ENCODE measurements at places on chromosomes 12 and 14.

DNA sequence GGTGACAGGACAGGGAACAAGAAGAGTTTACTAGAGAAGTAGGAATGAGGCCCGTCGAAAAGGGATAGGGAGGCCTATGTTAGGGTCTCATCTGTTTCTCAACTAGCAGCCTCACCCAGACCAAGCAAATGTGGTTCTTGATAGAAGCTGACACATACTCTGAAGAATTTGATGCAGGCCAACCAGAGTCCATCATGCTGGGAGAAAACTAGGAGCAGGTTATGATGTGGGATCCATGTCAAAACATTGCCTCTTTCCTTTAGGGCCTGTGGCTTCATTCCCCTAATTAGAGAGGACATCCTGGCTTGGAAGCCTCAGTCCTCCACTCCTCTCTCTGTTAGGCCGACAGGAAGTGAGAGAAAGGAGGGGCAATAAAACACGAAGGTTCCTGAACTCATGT is 122.8 kb downstream of the NTF3 start:
- DNase-seq: no peak

DNA sequence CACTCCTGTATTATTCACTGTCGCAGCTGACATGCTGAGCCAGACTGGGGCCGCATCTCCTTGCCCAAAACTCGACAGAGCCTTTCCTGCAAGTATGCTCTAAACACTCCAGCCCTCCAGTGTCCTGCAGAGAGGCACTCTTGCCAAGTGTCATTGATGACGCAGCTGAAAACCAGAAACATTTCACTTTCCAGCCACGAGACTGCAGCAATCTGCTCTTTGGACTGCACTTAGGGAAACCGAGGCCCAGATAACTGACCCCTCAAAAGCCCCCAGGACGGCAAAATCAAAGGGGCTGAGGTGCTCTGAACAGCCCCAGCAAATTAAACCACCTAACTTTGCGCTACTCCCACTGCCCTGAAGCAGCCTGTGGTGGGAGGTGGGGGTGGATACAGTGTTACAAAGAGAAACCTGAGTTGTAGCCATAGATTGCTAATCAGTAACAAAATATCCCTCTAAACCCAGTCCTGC is 2.6 kb downstream of the CCDC85C start:
- no peak for DNase-seq

DNA sequence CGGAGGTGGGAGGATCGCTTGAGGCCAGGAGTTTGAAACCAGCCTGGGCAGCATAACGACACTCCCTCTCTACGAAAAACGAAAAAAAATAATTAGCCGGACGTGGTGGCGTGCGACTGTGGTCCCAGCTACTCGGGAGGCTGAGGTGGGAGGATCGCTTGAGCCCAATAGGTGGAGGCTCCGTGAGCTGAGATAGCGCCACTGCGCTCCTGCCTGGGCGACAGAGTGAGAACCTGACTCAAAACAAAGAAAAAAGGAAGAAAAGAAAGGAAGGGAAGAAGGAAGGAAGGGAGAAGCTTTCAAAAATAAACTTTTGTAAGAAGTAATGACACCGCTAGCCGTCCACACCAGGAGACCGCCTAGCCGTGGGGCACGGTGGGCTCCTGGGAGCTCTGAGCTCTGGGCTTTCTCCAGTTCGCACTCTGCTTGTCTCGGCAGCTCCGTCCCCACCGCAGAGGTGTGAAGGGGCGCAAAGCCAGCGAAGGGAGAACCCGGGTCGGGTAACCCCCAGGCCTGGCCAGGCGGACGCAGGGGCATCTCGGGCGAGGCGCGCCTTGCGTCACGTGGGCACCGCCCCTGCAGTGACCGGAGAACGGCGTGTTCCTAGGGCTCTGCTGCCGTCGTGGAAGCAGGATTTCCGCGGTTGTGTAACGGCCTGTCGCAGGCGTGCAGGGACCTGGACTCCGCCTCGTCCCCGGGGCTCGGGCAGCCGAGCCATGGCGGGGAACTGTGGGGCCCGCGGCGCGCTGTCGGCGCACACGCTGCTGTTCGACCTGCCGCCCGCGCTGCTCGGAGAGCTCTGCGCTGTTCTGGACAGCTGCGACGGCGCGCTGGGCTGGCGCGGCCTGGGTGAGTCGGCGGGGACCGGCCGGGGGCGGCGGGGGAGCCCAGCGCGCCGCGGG is at the start of gene IRAK3:
Gene IRAK3, plus strand, starts transcription at position 631 of the 902 bp plus-strand sequence. Its CDS starts 86 bp downstream, at position 717.
- DNase-seq: peak; percentile 98

GRCh38 chr14:97978341-97978740 is 1181.2 kb downstream of the VRK1 start:
- peak; percentile 89 for DNase-seq

GRCh38 chr12:113465808-113466453 is 5.7 kb downstream of the LHX5 start:
- no peak for DNase-seq

GRCh38 chr14:88503754-88504406 is 50.9 kb downstream of the PTPN21 start:
- DNase-seq: no peak

- peak; percentile 93 for DNase-seq
Measured at GRCh38 chr12:118061011-118061872, at the start of gene WSB2. Gene WSB2 (minus strand): TSS chr12:118061179. CDS start chr12:118061048, 131 bp downstream.

DNA sequence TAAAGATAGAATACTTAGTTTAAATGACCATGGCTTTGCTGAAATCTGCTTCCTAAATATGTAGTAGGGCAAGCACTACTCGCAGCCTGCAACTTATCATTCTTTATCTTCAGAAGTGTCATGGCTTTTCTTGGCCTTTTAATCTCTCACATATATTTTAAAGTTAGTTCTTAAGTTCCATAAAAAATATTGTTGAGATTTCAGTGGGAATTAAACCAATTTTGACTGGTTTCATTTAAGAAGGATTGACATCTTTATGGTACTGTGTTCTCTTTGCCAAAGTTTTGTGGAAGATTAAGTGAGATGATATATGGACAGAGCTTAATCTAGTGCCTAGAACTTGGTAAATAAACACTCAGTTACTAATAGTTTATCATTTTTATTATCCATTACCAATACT is 56.7 kb downstream of the KIAA0586 start:
- DNase-seq: no peak

- no peak for DNase-seq
Measured at GRCh38 chr14:56808110-56808382, 2.2 kb downstream of the OTX2 start.

DNA sequence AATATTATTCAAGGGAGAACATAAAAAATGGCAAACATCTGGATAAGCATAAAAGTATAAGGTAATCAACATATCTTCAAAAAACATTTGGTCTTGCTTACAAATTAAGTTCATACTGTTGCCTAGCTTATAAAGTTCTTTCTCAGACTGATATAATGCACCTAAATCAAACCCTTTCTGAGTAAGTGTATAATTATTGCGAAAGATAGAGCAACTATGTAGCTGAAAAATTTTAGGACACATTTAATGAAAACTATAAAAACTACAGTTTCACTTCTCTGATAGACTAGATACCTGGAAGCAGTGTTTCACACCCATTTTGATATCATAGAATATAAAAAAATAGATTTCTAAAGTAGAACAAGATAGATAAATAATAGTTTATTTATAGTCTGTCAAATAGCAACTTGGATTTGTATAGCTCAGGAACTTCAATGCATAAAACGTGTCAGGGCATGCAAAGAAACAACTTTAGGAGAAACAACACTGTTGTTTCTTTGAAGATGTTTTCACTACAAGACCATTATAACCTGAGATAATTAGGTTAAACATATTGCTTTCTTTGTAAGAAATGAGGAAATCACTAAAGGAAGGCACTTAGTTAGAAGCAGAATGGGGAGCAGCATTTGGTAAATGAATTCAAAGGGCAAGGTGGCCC is 7.6 kb downstream of the CLECL1 start:
- no peak for DNase-seq

GRCh38 chr14:49992448-49992847 is 99.6 kb downstream of the ARF6 start:
- peak; percentile 18 for DNase-seq

- peak; percentile 31 for DNase-seq
Measured at GRCh38 chr12:52673217-52673616, 7.0 kb downstream of the KRT1 start.

GRCh38 chr12:17875230-17875629 is 214.8 kb downstream of the RERGL start:
- DNase-seq: no peak

DNA sequence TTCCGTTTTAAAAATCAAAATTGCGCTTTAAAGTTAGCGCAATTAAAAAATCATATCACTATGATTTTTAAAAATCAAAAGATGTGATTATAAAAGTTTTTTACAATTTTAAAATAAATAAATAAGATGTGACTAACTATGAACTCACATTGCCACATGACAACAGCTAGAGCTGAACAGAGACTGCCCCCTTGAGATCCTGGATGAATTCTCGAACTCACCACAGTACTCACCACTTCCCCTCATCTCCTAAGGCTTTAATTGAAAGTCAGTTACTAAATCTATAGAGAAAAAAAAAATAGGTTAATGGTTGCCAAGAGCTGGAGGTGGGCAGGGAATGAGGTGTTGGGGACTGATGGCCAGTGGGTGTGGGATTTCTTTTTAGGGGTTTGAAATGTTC is 384.2 kb downstream of the ZFP36L1 start:
- DNase-seq: no peak

DNA sequence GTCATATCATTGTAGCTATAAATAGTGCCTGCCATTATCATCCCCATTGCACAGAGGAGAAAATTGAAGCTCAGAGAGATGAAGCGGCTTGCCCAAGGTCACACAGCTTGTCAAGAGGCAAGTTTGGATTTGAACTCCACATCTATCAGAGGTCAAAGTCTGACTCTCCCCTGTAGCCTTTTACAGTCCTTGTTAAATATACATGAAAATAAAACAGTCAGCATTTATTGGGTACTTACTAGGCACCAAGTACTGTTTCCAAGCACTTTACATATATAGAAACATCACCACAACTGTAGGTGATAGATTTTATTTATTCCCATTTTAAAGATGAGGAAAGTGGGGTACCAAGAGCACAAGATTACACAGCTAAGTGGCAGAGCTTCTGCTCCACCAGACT is 67.2 kb downstream of the WSCD2 start:
- no peak for DNase-seq

- DNase-seq: peak; percentile 48
Measured at GRCh38 chr12:130151846-130152245, 10.4 kb upstream of the FZD10 start.

- no peak for DNase-seq
Measured at GRCh38 chr12:31471823-31472222, 119.1 kb downstream of the DENND5B start.

- no peak for DNase-seq
Measured at GRCh38 chr12:91579516-91580263, 397.1 kb upstream of the DCN start.

- DNase-seq: no peak
Measured at GRCh38 chr12:59194794-59195193, 274.5 kb upstream of the LRIG3 start.

- DNase-seq: peak; percentile 80
Measured at GRCh38 chr12:27968972-27969623, 3.4 kb downstream of the PTHLH start.

DNA sequence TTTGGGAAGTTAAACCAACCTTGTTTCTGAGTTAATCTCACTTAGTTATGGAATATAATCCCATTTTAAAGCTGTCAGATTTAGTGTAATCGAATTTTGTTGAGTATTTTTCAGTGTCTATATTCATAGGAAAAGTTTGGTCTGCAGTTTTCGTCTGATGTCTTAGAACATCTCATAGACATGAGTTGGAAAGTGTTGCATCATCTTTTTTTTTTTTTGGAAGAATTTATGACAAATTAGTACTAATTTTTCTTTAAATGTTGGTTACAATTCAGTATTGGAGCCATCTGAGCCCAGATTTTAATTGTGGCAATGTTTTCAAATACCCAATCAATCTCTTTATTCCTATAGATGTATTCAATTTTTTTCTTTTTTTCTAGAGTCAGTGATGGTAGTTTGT is 27.9 kb downstream of the C12orf50 start:
- DNase-seq: no peak

DNA sequence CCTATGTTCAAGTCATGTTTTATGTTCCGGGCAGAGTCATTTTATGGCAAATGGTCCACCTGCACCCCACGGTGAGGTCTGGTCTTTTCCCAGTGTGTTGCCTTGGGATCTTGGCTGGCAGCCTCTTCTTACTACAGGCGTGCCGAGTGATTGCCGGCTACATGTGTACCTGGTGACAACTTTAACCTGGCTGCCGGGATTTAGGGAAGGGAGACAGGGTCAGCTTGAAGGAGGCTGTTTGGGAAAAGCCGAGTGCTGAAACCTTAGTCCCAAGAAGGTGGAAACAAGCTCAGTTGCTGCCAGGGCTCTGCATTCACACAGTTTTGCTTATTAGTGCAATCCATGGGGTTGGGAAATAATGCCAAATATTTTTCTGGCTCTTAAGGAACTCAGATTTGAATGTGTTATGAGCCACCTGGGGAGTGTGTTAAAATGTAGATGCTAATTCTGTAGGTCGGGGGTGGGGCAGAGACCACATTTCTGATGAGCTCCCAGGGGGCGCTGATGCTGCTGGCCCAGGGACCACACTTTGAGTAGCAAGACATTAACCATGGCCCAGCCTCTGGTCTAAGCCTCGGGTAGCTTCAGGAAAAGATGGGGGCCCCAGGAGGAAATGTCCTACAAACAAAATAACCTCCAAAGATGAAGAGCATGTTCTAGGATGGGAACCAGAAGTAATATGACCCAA is 179.6 kb downstream of the TBX5 start:
- DNase-seq: no peak

DNA sequence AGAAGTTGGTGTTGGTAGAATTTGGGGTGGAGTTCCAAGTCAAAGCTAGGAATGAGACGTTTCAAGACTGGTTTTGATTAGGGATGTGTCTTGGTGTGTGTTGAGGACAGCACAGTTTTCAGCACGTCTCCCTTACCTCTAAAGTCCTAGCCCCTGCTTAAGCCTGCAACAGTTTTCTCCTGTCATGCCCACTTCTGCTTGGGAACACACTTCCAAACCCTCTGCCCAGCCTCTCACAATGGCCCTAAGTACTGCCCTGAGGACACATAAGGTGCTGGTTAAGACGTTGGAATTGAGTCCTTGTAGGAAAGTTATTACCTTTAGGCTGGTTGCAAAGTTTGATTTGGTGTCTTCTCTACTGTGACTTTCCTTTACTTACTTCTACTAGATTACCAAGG is 710 bp upstream of the BMAL2 start:
- DNase-seq: no peak

DNA sequence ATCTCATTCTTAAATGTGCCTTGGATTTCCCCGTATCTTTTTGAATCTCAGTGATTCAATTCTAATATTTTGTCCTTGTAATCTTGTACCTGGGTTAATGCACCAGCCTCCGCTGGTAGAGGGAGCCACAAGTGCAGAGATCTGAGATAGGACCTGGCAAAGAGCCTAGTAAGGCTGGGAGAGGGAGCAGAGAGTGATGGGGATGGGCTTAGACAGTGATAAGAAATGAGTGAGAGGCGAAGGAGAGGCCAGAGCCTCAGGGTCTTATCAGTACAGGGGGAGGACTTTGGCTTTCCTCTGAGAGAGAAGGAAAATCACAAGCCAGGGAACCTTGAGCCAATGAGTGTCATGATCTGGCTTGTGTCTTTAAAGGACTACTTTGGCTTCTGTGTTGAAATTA is 30.5 kb upstream of the LMNTD1 start:
- no peak for DNase-seq
